ENCODE measurements at places on chromosomes 4 and X.

GRCh38 chrX:155028877-155029291, 2.2 kb downstream of the FUNDC2 start:
- no peak for DNase-seq

- DNase-seq = no peak
These were observed 48.2 kb upstream of the PASD1 start for GRCh38 chrX:151515237-151515636.

- no peak for DNase-seq
These were observed 132.8 kb downstream of the DLG3 start for GRCh38 chrX:70577442-70577841.

DNA sequence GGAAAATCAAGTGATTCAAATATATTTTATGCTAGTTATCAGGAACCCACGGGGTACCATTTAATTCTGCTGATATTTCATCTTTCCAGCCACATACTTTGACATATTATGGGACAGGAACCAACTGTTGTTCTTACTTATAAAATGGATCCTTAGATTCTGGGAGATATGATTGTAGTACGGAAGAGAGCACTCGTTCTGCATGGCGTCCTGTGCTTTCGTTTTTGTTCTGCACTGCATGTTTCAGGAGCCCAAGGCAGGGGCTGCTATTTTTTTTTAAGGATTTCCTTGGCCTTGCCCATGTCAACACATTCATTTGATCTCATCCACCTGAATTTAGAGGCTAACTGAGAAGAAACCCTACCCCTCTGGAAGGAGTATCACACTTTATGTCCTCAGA, 245.5 kb upstream of the TLL1 start:
- DNase-seq = no peak

DNA sequence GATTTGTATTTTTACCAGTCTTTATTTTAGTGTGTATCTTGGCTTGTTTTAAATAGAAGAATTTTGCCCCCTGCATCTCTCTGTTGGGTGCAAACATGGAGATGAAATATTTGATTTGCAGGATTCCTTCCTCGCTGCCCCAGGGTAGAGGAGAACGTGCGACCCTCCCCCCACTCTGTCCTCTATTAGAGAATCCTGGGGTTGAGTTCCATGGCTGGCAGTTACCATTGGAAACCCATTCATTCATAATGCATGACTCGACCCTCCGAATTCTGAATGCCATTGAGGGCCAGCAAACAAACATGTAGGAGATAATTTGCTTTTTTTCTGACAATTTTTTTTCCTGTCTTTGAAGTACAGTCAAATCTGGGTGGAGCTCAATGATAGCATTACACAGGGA, 53.7 kb downstream of the TRIM2 start:
- no peak for DNase-seq

DNA sequence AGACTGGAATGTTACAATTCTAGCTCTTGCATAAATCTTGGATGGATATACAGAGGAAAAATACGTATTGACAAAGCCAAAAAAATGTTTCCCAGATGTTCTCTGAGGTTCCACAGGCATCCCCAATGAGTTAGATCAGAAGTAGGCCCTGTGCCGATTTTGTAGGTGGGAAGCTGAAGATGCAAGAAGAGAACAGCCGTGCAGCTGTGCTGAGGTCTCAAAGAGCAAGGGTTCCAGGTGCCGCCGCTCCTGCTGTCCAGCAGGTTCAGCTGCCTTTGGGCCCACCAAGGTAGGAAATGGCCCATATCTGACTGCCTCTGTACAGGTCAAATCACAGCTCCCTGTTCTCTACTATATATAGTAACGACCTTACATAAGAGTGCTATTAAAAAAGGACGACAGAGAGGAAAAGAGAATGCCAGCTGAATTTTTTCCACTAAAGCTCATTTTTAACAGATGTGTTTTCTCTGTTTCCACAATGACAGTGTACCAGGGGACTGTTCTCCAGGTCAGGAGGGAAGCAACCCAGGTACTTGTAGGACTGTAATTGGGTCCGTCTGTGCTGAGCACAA, 155.6 kb downstream of the CBR4 start:
- no peak for DNase-seq

DNA sequence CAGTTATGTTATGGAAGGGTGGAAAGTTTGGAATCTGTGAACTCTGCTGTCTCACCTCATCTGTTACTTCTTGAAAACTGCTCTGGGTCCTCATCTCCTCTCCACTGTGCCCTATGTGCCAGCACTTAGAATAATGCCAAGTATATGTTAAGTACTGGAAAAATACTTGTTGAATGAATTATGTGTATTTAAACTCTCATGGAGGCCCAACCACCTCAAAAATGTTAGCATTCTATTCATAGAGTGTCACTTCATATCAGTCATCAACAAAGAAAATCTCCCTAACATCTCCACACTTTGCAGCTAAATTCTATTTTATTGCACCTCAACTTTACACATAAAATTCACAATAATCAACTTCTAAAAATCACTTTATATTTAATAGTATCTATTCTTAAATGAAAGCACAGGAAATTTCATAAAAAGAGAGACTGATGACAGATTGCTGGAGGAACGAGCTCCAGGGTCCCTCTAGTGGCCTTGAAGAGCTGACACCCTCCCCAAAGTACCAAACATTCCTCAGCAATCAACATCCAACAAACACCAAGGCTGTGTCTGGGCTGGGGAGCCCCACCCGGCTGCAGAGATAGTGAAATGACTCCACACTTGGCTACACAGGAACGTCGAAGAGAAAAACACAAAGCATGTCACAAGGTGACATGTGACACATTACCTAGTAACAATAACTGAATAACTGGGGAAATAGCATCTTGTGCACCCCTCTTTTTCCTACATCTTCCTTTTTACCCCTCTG, 45.8 kb downstream of the SLC39A8 start:
- DNase-seq = no peak

- DNase-seq = no peak
These were observed 55.6 kb upstream of the RBM47 start for GRCh38 chr4:40685300-40685699.

DNA sequence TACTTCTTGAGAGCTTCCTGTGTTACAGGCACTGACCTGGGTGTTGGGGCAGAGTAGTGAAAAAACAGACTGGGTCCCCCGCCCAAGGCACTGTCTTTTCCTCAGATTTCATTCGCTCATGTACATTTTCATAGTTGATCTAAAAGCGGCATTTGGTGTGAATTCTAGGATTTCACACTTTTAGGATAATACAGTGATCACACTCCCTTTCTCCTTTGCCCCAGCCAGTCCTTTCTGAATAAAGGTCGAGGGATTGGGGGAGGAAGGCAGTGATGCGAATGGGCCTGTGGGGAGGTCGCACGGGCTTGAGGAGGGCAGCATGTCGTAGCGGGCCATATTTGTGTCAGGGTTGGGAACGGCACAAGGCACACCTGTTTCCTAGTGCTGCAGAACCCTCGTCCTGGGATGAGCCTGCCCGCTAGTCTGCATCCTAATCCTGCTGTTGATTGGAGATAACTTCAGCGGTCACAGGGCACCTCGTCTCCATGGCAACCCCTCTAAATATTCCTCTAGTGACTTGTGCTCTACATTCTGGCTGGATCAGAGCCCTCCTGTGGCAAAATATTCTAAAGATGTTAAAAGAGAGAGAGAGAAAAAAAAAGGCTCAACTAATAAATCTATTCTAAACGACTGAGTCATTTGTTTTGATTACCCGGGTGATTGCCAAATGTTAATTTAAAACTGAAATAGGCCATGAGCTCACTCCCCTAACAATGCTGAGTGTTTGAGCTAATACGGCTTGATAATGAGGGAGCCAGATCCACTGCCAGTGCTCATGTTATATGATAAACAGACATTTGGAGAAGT, 21.8 kb downstream of the FHL1 start:
- DNase-seq = no peak

DNA sequence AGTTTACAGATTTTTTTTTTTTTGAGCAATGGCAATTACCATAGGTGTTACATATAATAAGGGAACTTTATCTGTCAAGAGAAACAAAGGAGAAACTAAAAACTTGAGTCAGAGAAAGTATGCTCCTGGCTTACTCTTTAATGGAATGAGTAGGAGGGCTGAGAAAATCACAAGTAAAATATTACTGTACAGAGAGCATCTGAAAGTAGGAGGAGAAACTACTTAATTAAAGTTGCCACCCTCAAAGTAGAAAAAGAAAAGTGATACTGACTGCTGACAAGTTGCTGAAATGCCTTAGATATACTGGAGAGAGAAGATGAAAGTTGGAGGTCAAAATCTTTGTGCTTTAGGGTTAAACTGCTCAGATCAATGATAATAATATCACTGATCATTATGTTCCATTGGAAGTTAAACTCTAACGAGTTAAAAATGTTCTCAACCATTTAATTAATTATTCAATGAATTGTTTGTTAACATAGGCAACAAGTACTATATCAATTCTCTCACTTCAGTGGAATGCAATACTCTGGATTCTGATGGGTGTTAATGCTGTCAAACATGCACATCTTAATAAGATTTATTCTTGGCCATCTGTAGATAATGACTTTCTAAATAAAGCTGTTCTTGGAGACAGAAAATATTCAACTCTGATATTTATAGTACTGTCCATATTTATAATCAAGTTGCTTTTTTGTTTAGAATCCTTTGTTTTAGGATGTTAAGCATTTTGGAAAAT, 61.2 kb upstream of the CAMK2D start:
- no peak for DNase-seq

DNA sequence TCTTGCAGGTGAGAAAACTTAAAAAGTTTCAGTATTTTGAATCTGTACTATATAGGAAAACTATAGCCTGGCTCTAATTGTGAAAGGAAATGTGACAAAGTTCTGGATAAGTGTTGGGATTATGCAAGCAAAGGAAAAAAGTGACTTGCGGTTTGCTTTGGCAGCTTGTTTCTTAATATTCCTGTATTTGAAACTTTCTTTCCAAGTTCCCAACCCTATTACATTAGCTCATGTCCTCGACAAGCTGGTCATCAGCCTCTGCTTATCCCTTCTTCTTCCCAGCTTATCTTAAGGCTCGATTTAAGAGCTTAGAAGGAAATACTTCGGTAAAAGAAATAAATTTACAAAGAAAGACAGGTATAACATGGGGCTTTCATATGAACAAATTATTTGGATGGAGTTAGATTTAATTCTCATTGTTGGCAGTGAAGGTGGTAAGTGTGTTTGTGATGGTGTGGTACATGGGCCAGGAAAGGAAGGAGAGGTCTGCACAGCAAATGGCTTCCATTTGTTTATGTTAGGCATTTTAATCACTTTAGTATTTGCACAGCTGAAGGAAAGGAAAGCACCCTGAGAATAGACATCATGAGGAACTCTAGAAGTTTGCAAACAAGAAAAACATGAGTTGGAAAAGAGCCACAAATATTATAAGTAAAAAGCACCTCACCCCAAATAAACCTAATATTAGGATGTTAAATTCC, 5.1 kb upstream of the MYOZ2 start:
- no peak for DNase-seq

DNA sequence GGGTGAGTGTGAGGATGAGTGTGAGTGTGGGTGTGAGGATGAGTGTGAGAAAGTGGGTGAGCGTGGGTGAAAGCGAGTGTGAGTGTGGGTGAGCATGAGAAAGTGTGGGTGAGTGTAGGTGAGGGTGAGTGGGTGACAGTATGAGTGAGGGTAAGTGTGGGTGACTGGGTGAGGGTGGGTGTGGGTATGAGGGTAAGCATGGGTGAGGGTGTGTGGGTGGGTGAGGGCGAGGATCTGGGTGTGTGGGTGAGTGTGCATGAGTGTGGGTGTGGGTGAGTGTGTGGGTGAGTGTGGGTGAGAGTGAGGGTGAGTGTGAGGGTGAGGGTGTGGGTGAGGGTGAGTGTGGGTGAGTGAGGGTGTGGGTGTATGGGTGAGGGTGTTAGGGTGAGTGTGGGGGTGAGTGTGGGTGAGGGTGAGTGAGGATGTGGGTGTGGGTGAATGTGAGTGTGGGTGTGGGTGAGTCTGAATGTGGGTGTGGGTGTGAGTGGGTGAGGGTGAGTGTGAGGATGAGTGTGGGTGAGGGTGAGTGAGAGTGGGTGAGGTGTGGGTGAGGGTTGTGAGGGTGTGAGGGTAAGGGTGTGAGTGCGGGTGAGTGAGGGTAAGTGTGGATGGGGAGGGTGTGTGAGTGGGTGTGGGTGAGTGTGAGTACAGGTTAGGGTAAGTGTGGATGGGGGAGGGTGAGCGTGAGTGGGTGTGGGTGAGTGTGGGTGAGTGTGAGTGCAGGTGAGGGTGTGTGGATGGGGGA, 48.9 kb downstream of the ING2 start:
- DNase-seq = no peak

DNA sequence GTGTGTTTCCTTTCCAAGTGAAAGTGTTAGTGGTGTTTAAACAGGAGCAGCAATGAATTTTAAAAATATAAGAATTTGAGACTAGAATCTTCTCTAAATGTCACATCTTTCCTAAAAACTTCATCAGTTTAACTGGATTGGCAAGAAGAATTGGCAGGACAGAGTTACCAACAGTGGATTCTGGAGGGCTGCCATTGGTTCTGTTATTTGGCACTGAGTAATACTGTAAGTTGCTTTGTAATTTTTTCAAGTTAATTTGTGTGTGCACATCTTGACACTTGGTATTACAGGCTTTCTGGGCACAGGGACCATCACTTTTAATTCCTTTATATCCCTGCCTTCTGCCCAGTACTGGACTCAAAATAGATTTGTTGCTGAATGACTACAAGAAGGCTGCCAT, 4.5 kb upstream of the GPRIN3 start:
- DNase-seq = no peak

GRCh38 chrX:22912616-22913015, 87.1 kb upstream of the DDX53 start:
- no peak for DNase-seq

DNA sequence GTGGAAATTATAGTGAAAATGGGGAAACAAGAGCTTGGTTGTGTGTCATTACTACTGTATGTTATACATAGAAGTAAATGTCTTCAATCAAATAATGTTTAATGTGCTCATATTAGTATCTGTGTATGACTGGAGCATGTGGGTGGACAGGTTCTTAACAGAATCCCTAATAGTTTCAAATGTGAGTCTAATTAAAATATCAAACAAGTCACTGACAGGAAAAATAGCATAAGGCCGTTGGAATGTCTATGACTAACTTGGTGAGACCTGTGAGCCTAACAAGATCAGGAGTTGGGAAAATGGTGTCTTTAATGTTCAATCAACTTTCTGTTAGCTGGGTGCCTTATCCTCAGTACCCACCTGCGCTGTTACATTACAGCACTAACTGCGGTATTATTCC, 6.2 kb upstream of the CXCL3 start:
- no peak for DNase-seq

- no peak for DNase-seq
These were observed 82.5 kb downstream of the TIGD2 start for GRCh38 chr4:89193843-89194242.
